ENCODE measurements at places on chromosomes 4 and X.

GRCh38 chr4:144969821-144970220 is 128.2 kb downstream of the ANAPC10 start:
- DNase-seq, result no peak

- DNase-seq, result no peak
Observed at GRCh38 chr4:167930166-167930565, 162.2 kb upstream of the ANXA10 start.

GRCh38 chr4:73589261-73589847 is 30.9 kb downstream of the RASSF6 start:
- DNase-seq, result no peak

- DNase-seq, result no peak
Observed at GRCh38 chr4:113783701-113784100, 22.2 kb upstream of the CAMK2D start.

DNA sequence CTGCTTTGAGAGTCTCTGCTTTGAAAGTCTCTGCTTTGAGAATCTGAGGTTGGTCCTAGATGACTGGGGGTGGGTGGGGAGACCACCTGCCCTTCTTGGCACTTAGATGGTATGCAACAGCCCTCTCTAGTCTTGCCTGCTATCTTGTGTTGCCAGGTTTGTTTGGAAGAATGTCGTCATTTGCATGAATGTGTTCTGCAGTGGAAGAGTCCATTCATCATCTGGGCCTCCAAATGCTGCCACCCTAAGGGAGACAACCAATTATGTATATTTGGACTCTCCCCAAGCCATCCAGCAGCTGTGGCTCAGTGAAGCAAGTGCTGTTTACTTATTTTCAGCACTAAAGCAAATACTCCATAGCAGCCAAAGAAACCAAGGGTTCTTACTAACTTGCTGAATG is 44.6 kb upstream of the TRPC5OS start:
- no peak for DNase-seq

GRCh38 chr4:43244688-43245382 is 352.3 kb downstream of the GRXCR1 start:
- DNase-seq, result no peak

- DNase-seq, result no peak
Observed at GRCh38 chr4:38449506-38450174, 214.4 kb upstream of the KLF3 start.

- no peak for DNase-seq
Observed at GRCh38 chr4:100295792-100296191, 105.5 kb upstream of the DDIT4L start.

GRCh38 chr4:145791988-145792387 is 112.0 kb downstream of the C4orf51 start:
- DNase-seq, result no peak

- no peak for DNase-seq
Observed at GRCh38 chr4:55175779-55176231, 50.4 kb upstream of the KDR start.

DNA sequence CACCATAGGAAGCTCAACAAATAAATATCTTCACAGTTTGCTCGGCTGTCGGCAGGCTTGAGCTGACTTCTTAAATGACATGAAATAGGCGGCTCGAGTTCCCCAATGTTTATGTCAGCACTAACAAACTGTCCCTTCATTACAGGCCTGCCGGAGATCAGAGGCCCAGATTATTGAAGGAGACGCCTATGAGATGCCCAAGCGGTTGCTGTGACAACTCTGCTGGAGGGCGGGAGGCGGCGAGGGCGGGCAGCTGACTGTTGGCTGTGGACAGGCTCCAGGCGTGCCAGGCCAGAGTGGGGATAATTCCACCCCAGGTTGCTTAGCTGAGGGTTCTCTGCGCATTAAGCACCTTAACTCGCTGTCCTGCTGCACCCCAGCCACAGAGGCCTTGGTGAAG is 39.2 kb upstream of the MSX1 start:
- no peak for DNase-seq

- DNase-seq, result no peak
Observed at GRCh38 chr4:107366900-107367299, 330.8 kb upstream of the DKK2 start.

- DNase-seq, result no peak
Observed at GRCh38 chr4:118969359-118969758, 80.7 kb downstream of the SYNPO2 start.

DNA sequence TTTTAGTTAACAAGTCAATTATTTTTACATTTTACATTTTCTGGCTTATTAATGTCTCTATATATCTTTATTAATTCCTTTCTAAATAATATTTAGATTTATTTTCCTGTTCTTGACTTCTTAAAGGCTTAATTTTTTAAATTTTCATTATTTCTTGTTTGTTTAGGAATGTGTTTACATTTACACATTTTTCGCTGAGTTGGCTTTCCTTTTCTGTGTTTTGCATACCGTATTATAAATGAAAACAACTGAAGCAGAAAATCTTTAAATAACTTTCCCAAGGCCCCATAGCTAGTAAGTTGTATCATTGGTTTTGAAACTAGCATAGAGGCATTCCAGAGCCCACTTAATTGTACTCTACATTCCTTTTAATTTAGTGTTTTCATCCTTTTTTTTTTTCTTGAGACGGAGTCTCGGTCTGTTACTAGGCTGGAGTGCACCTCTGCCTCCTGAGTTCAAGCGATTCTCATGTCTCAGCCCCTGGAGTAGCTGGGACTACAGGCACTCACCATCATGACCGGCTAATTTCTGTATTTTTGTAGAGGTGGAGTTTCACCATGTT is 261.6 kb downstream of the IQCM start:
- DNase-seq, result no peak

DNA sequence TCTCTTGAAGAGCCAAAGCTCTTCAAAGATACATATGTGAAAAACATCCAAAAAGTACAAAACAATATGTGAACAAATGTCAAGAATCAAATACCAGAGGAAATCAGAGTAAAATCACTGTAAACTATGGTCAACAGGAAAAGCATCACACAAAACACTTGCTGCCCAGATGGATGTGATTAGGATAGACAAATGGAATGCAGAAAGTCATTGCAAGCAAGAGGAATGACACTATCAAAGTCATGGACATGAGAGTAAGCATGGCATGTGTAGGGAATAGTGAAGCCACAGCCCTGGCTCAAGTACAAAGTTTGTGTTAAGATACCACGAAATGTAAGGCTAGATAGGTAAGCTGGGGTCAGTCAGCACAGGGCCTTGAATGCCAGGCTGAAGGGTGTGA is 37.7 kb downstream of the CLDN2 start:
- no peak for DNase-seq

DNA sequence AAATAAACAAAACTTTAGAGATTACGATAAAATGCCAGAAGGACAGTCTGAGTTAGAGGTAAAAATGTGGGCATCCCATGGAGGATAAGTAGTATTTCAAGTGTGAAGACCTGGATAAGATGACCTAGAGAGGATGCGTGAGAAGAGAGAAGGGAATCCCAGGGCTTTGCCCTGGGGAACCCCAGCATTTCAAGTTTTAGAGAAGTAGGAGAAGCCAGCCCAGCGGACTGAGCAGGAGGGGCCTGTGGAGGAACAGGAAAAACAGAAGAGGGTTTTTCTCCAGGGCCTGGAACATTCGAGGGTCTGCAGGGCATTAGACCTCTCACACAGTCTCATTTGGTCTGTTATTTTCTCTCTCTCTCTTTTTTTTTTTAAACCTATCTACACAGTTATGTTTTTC is 2.9 kb upstream of the CFP start:
- no peak for DNase-seq

DNA sequence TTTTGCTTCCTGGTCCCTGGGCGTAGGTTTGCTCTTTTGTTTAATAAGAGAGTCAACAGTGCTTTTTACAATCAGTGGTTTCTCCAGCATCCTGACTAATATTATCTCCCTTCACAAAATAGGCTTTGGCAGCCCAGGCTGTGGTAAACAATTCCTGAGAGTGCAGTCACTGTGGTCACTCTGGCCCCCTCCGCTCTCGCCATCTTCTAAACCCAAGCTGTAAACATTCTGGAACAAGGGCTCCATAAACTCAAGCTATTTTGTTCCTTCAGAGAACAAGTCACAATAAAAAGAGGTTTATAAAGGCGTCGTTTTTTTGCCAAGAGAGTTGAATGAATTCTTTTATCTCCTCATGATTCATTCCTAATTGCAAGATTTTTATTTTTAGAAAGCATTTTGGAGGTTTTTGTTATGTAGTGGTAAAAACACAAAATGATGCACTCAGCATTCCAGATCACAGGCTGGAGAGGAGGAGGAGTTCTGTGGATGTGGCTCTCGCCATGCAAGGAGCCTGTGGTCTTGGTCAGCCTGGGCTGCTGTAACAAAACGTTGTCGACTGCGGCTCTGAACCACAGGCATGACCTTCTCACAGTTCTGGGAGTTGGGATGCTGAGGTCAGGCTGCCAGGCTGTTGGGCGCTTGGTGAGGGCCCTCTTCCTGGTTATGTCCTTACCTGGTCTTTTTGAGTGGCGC is 486.4 kb upstream of the FAT1 start:
- no peak for DNase-seq

GRCh38 chr4:52825460-52826090 is 36.5 kb upstream of the RASL11B start:
- no peak for DNase-seq

GRCh38 chrX:103092942-103093341 is at the start of gene NXF3:
Gene NXF3, minus strand, starts transcription at chrX:103093143. Its CDS starts 120 bp downstream, at chrX:103093023.
- DNase-seq, result no peak

GRCh38 chrX:154090731-154091130 is 6.8 kb downstream of the MECP2 start:
- no peak for DNase-seq

Measured in T-helper 22 cell (primary cell).